Stimulated activated CD4-positive, alpha-beta T cell treated with anti-CD3 and anti-CD28 coated beads, Interleukin-1b, Interleukin-23, amount 100 ng/mL, for 4 hours (primary cell): ENCODE measurements at places on chromosomes 2 and 18.

- no peak for DNase-seq
These were observed 192.4 kb upstream of the LRP1B start for GRCh38 chr2:142323206-142323605.

DNA sequence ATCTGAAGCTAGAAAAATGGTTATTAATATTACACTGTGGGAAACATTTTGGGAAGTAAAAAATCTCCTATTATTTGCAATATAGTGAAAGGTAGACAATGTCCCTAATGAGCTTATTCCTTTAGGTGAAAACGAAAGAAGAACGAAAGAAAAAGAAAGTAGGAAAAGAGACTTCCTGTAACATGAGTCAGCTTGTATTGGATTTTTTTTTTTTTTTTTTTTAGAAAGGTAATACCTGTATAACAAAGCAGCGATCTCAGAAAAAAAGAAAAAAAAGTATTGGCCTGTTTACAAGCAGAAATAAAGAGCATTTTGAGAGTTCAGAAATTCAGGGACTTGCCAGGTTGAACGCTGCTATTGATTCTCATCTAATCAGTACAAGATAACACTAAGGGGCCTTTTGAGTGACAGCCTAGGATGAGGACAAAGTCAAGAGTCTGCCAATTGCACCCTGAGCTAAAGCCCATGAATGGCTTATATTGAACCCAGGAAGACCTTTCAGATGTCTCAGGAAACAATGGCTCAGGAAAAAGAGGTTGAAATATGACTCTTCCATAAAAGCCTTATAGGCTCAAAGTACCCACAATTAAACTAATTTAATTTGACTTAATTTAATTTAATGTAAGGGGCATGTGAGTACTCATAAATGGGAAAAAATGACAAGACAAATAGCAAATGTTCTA is 615.6 kb upstream of the CDH2 start:
- no peak for DNase-seq

DNA sequence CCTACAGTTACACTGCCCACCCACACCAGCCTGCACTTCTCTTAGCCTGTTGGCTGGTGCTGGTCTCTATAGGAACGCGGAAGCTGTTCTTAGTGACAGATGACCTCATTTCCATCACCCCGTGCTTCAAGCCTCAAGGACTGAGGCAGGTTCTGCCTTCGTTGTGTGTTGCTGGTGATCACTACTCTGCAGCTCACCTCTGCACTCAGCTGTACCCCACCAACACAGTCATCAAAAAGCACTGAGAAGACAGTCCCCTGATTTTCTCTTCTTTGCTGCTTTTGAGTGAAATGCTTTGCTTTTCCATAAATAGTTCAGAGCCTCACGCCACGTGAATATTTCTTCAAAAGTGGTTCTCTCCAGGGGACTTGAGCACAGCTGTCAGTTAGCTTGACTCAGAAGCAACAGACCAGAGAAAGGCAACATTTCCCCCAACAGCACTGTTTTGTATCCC is 225.7 kb upstream of the CCDC150 start:
- DNase-seq: no peak

GRCh38 chr2:158094487-158095092 is 7.1 kb upstream of the UPP2 start:
- DNase-seq: no peak

GRCh38 chr18:3340015-3340681 is 78.2 kb downstream of the MYL12B start:
- no peak for DNase-seq

DNA sequence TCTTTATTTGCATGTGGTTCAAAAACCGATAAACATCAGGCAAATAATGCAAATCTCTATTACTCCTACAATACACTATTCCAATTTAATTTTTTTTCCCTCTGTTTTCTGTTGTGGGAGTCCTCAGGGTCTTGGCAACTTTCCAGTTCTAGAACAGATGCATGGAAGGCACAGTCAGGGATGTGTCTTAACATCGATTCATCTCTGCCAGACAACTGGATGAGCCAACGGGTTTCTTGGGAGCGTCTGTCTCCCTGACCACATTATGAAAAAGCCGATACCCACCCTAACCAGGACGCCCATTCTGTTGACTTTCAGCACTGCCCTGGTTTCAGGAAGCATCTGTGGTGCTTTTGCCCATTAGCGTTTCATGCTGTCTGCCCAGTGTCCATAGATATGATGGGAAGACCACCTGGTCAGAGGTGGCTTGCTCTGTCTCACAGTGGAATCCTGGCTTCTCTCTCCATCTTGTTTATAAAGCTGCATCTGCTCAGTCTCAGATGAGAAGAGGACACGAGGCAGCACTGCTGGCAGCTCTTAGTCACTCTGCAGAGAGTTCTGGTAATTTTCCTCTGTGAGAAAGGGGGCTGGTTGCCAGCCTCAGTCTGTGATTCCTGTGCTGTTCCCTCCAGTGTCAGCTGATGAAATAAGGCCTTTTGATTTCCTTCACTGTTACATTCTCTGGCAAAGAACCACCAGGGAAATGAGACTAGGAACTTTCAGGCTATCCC is 57.9 kb upstream of the KCNE4 start:
- no peak for DNase-seq

DNA sequence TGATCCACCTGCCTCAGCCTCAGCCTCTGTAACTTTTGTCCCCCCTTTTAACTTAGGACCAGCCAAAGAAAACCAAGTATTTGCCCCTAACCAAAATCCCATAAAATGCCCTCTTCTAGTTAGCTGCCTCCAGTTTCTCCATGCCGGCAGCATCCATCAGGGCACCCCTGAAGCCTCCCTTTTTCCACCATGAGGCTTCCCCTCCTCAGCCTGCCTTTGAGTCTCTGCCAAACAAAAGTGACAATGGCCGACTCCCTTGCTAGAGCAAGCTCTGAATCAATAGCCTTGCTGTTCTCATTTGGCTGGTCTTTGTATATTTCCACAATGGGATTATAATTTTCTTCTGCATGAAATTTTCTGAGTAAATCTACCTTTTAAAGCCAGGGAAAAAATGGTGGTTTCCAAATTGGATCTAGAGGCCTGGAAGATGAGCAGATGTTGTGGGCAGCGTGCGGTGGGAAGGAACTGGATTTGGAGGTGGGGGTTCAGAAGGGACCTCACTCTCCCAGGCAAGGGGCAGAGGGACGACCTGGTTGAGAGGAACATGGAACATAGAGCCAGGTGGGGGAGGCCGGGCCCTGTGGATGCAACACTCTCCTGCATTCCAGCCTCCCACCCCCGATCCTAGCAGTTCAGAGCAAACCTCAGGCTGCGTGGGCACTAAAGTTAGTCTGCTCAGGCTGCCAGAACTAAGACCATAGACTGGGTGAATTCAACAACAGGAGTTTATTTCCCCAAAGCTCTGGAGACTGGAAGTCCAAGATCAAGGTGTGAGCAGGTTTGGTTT is 80.6 kb downstream of the HS6ST1 start:
- no peak for DNase-seq

DNA sequence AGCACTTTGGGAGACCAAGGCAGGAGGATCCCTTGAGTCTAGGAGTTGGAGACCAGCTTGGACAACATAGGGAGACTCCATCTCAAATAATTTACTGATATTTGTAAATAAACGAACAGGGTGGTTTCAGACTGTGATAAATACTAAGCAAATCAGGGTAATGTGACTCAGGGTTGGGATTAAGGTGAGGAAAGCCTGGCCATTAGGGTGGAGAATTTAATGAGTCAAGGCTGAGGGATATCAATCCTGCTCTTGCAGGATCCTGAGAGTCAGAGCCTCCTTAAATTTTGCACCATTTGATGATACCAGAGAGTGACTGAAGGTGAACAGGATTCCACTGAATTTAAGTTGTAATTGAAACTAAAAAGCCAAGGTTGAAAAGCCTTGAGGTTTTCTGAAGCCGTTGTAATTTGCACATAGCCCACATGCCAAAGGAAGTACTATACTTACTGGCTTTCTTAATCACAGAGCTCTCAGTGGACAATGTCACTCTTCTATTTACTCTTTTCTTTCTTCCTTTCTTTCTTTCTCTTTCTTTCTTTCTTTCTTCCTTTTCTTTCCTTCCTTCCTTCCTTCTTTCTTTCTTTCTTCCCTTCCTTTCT is 28.6 kb upstream of the AP1S3 start:
- DNase-seq: no peak

DNA sequence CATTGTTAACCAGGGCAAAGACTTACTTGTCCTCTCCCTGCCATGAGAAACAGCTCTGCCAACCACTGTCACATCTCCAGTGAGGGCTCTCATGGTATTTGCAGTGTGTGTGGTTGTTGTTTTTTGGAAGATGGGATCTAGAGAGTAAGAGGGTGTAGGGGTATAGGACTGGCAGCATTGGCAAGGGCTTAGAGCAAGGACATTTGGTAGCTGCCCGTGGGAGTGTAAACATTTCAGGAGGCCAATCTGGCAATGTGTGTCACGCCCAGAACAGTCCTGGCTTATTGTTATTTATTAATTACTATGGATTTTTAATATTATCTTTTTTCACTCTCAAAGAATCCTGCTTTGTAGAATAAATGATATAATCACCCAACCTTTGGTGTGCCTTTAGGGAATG is 90.5 kb downstream of the TMEM17 start:
- no peak for DNase-seq
